ENCODE measurements at places on chromosomes 2 and 18.

GRCh38 chr2:121283670-121284462 is 1.1 kb downstream of the TFCP2L1 start:
- no peak for DNase-seq

GRCh38 chr2:54271189-54271588 is 15.2 kb upstream of the TSPYL6 start:
- DNase-seq: no peak

DNA sequence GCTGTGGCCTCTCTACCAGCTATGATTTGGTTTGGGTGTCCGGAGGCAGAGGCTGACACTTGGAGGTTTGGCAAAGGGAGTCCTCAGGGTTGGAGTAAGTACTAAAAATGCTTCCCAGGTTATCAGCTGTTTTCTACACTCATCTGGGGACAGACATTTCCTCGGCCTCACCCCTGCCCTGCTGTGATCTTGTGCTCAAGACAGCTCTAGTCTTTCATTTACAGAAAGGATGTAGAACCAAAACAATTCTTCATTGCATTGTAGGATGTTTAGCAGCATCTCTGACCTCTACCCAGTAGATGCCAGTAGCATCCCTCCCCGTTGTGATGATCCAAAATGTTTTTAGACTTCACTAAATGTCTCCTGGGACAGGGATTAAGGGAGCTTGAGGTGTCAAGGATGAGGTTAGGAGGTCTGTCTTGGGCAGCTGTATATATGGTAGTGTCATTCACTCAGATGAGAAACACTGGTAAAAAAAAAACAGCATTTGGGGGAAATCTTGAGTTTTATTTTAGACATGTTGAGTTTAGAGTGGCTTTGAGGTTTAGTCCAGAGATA is 26.6 kb downstream of the CD28 start:
- no peak for DNase-seq

DNA sequence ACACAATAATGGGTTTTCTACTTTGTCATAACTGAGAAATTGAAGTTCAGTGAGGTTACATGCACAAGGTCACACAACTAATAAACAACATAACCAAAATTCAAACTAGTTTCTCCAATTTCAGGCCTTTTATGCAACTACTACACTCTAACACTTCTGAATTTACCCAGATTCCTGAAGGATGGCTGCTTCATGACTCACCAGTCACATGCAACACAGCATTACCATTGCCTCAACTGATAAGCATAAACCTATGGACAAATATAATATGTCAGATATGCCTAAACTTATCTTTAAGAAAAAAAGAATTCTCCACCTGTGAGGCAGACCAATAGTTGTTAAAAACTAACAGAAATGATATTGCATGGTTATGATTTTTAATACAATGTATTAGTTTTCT is 586.5 kb upstream of the SLC8A1 start:
- DNase-seq: no peak

- DNase-seq: no peak
Observed at GRCh38 chr2:186349508-186349907, 136.6 kb upstream of the ZC3H15 start.

Measured in GM12878 (cell line).